ENCODE measurements at places on chromosomes 16 and 17. TPM values are rescaled to one million over a fixed set of nuclear protein-coding genes. Genes with fewer than 3 reads are reported as not detected.

The NXPH3 gene
- 0.20 TPM for total RNA-seq

The SOST gene
- total RNA-seq, result not detected

The TMUB2 gene
- total RNA-seq, result 61.4 TPM

The CEP112 gene
- total RNA-seq, result 11.4 TPM

The BCL6B gene
- total RNA-seq, result 0.32 TPM

DNA sequence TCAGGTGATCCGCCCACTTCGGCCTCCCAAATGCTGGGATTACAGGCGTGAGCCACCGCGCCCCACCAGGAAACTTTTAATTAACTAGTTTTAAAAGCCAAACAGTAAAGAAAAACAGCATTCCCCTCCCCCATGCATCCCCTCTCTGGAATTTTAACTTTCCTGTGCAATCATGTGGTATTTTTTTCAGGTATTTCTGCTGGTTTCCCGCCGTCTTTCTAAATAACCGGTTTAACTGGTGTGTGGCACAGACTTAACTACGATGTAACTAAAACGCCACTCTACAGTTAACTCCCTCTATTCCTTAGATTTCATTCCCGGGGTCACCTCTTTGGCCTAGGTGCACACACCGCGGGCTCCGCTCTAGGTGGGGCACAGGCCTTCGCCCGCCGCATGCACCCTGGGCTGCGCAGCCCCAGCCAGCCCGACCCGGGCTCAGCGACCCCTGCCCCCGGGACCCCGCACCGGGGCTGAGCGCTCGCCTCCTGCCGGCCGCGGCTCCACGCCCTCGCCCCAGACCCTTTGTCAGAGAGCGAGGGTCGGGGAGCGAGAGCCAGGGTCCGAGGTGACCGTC lies 15.1 kb upstream of the UTP6 start:
- no peak for DNase-seq

GRCh38 chr16:84832488-84833143 lies 12.8 kb downstream of the CRISPLD2 start:
- peak; percentile 78 for DNase-seq

- DNase-seq, result no peak
Observed at GRCh38 chr17:37648555-37648954, 5.3 kb upstream of the DDX52 start.

GRCh38 chr17:49762151-49762941 lies 1.6 kb downstream of the FAM117A start:
- DNase-seq, result no peak

DNA sequence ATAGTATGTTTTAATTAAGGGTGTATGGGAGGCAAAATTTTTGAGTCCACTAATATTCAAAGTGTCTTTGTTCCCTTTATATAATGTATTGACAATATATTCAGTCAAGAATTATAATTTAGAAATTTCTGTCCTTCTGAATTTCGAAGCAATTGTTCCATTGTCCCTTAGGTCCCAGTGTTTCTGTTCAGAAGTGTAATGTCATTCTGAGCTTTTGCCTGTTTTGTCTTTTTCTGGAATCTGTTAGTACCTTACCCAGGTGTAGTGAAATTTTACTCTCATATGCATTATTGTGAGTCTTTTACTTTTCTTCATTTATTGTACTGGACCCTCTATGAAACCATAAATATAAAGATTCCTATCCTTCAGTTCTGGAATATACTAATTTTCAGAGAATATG lies 505.7 kb upstream of the KIF2B start:
- no peak for DNase-seq

DNA sequence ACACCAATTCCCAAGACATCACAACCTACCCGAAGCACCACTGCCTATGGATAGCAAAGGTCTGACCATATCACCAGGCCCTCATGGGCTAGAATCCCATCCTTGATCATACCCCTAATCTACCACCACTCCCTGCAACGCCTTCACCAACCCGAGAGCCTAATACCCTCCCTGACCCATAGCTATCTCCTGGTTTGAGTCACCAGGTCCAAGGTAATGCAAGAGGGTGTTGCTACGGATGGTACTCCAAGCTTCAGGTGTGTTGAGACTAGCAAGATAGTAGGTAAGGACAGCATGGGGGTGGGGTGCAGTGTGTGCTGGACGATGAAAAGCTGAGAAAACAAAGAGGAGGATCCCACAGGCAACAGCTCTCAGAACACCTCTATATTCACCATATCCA lies 258.0 kb downstream of the ZFHX3 start:
- no peak for DNase-seq

DNA sequence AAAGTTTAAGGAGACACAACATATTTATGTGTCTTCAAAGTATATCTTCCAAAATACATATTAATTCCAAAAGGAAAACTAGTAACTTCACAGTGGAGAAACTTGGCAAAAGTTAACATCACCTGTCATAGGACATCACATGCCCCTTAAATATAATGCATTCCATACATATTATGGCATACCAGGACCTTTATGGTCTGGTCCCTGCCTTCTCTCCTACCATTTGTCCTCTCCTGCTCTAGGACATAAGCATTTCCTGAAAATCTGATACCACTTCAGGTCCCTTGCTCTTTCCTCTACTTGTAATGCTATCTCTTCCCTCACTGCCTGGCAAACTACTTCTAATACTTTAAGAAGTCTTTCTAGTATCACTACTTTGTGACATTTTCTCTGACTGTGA lies 168.1 kb upstream of the RBL2 start:
- no peak for DNase-seq

GRCh38 chr17:33086878-33087277 lies 95.2 kb downstream of the SPACA3 start:
- no peak for DNase-seq

DNA sequence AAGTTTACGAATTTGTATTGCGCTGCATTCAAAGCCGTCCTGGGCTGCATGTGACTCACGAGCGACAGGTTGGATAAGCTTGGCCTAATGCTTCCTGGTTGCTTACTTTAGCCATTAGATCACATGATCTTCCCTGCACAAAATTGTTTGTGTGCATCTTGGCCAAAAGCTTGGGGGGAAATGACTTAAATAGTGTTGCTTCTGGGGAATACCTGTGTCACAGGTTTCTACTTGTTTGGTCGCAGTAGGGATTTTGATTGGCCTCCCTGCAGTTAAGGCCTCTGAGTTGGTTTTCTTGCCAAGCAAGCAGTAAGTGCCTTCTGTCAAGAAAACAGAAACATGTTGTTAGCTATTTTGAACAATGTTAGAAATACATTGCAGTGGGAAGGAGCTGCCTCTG lies 39.6 kb upstream of the DUSP14 start:
- DNase-seq, result no peak

DNA sequence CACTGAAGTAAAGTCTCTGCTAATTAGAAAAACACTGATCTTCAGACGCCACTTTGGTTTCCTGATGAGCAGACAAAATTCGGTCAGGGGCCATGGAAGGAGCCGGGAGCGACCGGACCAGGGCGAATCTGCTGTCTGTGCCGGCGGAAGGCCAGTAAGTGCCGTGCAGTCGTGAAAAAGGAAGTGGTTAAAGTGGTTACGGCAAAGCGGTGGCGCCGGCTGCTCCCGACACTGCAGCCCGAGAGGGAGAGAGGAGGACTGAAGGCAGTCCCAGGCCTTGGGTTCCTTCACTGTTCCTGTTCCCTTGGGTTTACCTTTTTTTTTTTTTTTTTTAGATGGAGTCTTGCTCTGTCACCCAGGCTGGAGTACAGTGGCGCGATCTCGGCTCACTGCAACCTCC lies 17.3 kb upstream of the HEXD start:
- peak; percentile 67 for DNase-seq

Measured in transverse colon (tissue), 4 donors.